ENCODE measurements at places on chromosomes 3 and 15.
A peak's percentile ranks its signal among the peaks of the same experiment; 100 is the strongest.

GRCh38 chr3:122586098-122586497 lies 8.6 kb downstream of the PARP15 start:
- no peak for DNase-seq

DNA sequence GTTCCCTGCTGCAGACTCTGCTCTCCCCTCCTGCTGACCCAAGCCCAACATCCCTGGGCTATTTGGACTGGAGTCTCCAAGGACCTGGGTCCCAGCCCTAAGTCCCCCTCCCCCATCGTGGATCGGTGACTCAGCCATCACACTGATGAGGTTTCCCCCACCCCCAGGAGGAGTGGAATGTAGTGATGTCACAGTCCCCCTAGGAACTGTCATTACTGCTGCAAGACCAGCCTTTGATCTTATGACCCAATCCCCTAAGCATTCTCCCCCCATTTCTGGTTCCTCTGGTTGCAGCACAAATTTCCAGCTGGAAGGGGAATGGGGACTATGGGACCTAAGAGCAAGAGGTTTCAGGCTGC lies 63.4 kb upstream of the CSPG4 start:
- no peak for DNase-seq

DNA sequence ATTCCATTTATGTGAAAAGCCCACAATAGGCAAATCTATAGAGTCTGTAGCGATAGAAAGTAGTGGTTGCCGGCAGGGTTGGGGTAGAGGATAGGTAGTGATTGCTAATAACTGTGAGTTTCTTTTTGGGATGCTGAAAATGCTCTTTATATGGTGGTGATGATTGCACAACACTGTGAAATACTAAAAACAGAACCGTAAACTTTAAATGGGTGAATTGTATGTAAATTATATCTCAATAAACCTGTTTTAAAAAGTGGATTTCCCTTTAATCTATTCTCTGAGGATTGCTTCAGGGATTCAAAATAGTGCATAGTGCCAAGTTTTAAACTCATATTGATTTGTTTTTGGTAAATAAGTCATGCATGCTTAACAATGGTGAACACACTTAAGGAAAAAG lies 140.2 kb downstream of the LPP start:
- no peak for DNase-seq

GRCh38 chr3:122913539-122914100 lies 113.9 kb downstream of the SEMA5B start:
- no peak for DNase-seq

- DNase-seq, result no peak
Measured at GRCh38 chr15:60134609-60135008, 130.5 kb downstream of the FOXB1 start.

GRCh38 chr15:56038707-56039106 lies 45.3 kb upstream of the NEDD4 start:
- no peak for DNase-seq

DNA sequence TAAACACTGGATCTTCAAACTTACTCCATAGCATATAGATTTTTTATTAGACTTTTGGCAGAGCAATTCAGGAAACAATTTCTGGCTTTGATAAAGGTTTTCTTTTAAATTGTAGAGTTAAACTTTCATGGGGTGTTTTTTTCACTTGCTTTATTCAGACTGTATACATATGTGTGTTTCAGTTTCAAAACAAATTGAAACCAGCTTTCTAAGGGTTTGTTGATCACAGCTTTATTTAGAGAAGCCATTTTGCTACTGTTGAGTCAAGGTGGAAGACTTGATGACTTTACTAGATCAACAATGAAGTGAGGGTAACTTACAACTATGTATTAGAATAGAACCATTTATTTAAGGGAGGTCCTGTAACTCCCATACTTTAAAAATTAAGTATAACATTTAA lies 6.2 kb downstream of the UBE2E1 start:
- DNase-seq, result no peak

GRCh38 chr3:14424711-14425580 lies 22.5 kb downstream of the SLC6A6 start:
- no peak for DNase-seq

DNA sequence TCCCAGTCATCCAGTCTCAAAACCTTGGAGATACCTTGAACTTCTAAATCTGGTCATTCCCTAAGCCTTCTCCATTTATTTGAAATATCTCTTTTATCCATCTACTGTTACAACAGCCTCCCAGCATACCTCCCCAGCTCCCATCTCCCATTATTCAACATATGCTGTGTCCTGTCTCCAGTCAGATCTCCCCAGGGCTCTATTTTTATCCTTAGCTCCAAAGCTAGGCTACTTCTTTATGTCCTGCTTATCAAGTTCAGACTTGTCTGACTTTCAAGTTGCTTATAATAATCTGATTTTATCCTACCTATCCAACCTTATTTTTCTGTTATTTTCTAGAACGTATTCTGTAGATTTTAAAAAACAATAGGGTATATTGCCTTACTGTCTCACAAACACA lies 44.2 kb downstream of the IQGAP1 start:
- no peak for DNase-seq

DNA sequence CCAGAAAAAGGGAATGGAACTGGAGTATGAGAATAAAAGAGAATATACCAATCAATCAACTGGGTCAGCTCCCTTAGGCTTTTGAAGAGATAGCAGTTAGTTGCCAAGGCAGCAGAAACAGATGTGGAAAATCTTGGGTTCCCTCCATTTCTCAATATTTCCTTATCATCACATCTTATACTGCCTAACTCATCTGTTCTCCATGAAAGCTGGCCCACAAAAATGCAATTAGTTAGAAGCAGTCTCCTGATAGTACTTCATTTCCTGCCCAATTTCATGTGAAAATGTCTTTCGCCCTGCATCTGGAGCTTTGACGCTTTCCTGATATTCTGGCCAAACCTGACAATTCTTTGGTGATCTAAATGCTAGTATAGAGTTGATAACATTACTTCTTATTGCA lies 30.1 kb upstream of the SPTSSB start:
- DNase-seq, result no peak

GRCh38 chr3:20696388-20697150 lies 510.6 kb upstream of the SGO1 start:
- DNase-seq, result no peak

- no peak for DNase-seq
Measured at GRCh38 chr3:184748219-184749135, 36.6 kb upstream of the MAGEF1 start.

GRCh38 chr3:139317660-139318430 lies 26.0 kb upstream of the MRPS22 start:
- DNase-seq, result peak; percentile 62

DNA sequence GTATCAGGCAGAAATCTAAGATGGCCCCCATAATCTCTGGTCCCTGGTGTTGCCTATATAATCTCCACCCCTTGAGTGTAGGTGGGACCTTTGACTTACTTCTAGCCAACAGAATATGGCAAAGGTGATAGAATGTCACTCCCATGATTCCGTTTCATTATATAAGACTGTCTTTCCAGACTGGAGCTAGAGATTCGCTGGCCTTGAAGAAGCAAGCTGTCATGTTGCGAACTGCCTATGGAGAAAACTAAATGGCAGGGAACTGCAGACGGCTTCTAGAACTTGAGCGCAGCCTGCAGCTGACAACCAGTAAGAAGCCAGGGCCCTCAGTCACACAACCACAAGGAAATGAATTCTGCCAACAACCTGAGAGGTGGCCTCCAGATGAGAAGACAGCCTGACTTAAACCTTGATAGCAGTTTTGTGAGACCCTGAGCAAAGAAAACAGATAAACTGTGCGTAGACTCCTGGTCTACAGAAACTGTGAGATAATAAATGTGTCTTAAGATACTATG lies 2.2 kb upstream of the KPNA1 start:
- no peak for DNase-seq

GRCh38 chr3:123104550-123104949 lies 37.7 kb downstream of the PDIA5 start:
- DNase-seq, result no peak

- DNase-seq, result no peak
Measured at GRCh38 chr15:61184431-61184830, 44.7 kb downstream of the RORA start.

GRCh38 chr3:97721446-97721845 lies 43.1 kb upstream of the ARL6 start:
- DNase-seq, result no peak

DNA sequence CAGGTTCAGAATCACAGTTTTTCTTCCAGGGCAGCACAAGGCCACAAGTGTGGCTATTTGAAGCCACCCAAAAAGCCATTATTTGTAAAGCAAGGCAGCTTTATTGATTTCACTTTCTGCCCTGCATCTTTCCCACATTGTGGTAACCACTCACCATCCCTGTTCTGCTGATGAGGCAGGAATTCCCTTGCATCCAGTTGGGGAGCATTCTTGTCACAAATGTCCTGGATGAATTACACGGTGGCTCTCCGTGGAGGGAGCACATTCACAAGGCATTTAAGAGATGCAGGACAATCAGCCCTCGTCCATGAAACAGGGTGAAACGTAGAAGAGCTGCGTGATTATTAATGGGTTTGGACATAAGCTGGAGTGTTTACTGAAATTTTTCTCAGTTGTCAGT lies 111.2 kb downstream of the APBA2 start:
- no peak for DNase-seq

- no peak for DNase-seq
Measured at GRCh38 chr15:41423979-41424659, 7.2 kb downstream of the RTF1 start.

DNA sequence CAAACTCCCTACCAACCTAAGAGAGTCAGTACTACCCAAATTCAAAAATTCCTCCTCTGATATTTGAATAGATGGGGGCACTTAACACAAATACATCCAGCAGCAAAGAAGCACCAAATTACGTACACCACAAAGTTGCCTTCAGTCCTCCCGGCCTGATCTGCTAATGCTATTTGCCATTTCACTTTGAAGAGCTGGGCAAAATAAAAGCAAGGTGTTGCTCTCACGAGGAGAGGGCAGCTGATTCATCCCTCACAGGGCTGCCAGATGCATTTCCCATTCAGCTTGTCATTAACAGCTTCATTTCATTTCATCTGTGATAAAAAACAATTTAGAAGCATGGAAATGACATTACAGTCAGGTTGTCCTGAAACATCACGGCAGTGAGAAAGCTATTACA lies 283.4 kb upstream of the VEPH1 start:
- no peak for DNase-seq

GRCh38 chr15:23761386-23761785 lies 74.3 kb upstream of the NDN start:
- no peak for DNase-seq

DNA sequence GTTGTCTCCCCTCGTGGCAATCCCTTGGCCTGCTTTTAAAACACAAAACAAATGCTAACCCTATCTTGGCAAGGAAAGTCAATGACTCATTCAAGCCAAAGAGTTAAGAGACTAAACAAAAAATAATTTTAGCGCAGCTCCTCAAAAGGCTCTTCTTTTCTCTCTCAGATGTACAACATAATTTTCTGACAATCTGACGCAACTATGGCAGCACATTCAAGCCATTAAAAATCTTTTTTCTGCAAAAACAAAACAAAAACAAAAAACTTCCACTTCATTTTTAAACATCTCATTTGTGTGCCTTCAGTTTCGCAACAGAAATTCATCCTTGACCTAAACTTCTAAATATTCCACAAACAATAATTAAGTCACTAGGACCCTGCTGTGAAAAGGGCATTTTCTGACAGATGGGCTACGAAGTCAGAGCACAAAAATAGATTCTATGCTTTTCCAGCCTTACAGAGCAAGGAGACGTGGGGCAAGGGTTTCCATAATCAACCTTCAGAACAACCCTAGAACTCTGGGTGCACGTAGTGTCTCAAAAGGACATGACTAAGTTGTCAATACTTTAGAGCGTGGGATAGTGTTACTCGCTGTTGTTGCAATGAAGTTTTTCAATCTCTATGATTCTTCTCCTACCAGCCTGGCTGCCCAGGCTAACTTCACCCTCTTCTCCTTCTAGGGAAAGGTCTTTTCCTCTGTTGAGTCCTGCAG lies 84.3 kb downstream of the MB21D2 start:
- DNase-seq, result no peak

DNA sequence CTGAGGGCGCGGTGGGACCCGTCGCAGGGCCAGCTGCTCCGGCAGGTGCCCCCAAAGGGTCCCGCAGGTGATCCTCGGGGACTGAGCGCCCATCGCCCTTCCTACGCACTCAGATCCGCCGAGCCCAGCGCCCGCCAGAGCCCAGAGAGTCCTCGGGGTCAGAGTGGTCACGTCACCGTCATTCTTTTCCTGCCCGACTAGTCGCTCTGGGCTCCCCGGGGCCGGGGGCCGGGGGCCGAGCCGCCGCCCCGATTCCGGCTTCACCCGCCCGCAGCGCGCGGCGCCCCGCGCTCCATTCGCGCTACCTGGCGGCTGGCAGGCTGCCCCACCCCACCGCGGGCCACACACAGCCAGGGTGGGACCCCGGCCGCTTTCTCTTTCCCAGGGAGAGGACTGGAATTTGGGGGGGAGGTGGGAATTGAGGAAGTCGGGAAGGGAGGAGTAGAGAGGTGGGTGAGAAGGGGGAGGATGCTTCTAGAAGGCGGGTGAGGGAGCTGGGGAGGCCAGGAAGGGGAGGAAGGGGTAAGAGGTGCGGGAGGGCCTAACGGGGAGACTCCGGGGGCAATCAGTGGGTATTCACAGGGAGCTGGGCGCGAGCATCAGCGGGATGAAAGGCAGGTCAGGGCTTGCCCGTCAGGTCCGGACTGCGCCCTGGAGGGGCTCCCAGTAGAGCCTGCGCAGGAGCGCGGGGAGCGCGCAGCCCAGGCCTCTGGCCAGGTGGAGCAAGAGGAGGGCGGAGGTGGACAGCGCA lies 36.1 kb upstream of the EPHB3 start:
- no peak for DNase-seq

DNA sequence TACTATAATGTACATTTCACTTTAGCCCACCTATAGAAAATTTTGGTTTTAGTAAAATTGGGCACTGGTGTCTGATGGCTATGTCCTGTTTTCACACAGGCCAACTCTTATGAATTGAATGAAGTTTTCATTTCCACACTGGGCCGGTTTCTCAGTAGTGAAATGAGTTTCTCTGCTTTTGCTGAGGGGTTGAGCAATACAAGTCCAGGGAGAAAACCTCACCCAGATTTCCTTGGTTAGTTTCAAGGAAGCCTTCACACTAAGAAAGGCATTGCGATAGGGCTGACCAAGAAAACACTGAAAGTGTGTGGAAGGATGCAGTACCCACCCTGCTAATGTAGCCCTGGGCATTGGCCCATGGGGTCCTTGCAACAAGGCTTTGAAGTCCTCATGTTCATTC lies 331.5 kb upstream of the CFAP20DC start:
- no peak for DNase-seq

DNA sequence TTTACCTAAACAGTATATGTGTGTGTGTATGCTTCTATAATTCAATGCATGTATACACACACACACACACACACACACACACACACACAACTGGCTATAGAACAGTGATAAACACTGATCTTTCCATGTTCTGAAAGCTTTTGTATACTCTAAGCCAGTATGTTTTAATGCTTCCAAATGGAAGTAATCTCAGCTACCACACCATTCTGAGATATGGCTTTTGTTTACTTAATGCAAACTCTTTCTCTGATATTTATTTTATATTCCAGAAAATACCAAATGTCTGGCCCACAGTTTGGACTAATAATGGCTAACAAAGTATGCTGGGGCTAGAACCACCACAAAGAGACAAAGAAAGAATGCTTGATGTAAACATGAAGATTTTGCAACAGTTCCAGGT lies 199.4 kb upstream of the ARHGEF26 start:
- DNase-seq, result no peak

All from pancreas (tissue), 10 donors.